Activated gamma-delta T cell treated with Interleukin-2 at 50 U/mL for 16 hours (primary cell): ENCODE measurements at places on chromosomes 3 and 15.

DNA sequence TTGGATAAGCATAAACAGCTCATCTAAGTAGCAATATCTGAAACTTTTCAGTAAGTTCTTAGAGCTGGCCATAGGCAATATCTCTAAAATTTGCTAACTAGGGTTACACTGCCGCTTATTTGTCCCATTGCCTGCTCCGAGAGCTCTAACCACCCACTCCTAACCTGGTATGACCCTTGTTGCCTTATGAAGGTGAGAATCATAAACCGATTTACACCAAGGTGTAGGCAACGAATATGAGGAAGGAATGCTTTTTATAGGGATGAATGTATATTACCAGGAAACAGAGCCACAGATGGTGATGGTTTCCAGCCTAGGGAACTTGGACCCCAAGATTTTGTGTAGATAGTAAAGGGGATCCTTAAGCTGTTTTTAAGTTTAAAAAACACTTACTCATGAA, 440.9 kb downstream of the PDCD6IP start:
- DNase-seq = no peak

DNA sequence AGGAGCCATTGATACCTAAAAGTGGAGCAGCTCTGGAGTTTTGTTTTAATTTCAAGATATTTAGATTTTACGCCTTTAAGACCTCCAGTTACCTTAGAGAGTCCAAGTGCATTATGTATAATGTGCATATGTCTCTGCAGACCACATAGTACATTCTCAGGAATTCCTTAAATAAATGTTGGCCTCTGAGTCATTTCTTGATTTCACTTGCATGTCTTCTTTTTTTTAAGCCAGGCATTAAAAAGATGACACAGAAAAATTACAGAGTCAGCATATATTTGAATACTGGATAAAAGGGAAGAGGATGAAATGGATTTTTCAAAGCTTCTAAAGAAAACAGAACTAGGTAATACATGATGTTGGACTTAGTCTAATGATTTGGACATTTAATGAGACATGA, 125.2 kb downstream of the TMCO5A start:
- no peak for DNase-seq

GRCh38 chr3:101036676-101037075, 43.5 kb upstream of the ABI3BP start:
- no peak for DNase-seq

GRCh38 chr3:181956122-181956521, 244.4 kb downstream of the SOX2 start:
- no peak for DNase-seq

DNA sequence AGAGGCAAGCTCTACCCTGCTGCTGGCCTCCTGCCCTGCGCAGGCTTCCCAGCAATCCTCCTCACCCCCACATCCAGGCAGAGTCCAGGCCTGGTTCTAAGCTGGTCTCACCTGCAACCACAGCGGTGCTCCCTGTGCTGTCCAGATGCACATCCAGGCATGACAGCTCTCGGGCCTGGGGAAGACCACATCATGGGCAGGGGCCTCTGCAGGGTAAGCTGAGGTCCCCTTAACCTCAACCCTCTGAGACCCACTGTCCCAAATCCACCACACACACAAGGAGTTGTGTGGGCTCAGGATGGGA, 10.8 kb downstream of the PLA2G4D start:
- DNase-seq = no peak

- DNase-seq = no peak
Observed at GRCh38 chr3:195570912-195571311, 12.8 kb downstream of the APOD start.

DNA sequence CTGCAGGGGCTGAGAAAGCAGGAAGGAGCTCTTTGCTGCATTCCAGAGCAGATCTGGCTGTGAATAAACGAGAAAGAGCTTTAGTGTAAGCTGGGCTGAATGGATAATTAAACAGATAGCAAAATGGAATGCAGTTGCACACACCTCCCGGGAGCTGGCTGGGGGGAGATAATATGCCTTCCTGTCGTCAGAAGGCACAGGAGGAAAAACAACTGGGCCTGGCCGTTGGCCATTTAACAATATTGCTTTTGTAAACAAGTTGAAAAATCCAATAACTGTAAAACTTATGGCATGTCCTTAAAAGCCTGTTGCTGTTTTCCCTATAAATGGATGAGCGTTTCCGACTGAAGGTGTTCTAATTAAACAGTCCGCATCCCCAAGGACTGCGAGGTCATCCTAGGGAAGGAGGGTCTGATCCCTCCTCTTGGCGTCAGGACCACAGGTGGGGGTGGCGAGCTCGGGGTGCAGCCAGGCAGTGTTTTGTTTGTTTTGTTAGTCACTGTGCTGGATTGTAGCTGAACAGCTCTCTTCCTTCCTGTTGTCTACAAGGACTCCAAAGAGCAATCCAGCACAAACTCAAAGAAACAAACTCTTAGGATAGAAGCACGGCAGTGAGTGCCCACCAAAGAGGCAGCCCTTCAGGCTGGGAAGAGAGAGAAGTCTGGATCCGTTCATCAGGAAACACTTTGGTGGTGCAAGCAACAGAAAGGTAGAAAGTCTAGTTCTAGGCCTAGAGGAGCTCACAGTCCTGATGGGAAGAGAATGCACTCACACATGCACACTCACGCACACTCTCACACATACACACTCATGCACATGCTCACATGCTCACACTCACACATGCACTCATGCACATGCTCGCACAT, 133.4 kb upstream of the SMAD3 start:
- DNase-seq = no peak

GRCh38 chr3:127820221-127820825, 2.0 kb downstream of the MGLL start:
- no peak for DNase-seq

- no peak for DNase-seq
Observed at GRCh38 chr15:100903168-100903554, 16.0 kb upstream of the LRRK1 start.

DNA sequence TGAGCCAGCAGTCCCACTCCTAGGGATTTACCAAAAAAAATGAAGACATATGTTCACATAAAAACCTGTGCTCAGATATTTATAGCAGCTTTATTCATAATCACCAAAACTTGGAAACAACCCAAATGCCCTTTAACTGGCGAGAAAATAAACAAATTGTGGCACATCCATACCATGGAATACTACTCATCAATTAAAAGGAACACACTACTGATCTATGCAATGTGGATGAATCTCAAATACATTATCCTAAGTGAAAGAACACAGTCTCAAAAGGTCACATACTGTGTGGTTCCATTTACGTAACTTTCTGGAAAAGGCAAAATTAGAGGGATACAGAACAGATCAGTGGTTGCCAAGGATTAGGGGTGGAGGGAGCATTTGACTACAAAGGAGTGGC, 394.5 kb downstream of the SHQ1 start:
- no peak for DNase-seq

DNA sequence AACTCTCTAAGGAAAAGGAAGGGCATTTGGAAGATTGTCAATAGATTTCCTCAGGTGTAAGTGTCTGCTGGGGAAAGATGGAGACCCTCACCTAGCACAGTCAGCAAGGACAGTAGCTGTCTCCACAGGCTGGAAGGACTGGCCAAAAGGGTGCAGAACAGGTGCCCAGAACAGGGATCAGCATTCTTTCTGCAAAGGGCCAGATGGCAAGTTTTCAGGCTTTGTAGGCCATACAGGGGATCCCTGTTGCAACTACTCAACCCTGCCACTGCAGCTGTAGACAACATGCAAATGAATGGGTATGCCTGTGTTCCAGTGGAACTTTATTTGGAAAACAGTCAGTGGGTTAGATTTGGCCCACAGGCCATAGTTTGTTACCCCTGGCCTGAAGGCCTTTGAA, 8.1 kb downstream of the AGBL1 start:
- DNase-seq = no peak

DNA sequence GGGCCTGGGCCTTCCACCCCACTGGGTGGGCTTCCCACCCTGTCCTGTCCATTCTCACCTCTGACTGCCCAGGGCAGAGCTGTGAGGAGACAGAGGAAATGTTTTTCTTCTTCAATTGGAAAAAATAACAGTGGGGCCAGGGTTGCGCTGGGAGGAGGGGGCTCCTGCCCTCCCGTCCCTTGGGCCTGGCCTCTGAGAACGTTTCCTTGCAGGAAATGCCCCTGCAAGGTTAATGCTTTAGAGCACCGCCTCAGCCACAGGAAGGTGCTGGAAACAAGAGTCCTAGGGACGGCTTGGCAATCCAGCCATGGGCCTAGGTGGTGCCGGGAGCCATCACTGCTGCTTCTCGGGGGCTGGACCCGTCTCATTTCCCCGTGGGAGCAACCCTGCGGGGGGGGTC, 3.8 kb upstream of the PLXND1 start:
- no peak for DNase-seq

- DNase-seq = no peak
Observed at GRCh38 chr15:25504307-25504706, 65.5 kb upstream of the UBE3A start.

DNA sequence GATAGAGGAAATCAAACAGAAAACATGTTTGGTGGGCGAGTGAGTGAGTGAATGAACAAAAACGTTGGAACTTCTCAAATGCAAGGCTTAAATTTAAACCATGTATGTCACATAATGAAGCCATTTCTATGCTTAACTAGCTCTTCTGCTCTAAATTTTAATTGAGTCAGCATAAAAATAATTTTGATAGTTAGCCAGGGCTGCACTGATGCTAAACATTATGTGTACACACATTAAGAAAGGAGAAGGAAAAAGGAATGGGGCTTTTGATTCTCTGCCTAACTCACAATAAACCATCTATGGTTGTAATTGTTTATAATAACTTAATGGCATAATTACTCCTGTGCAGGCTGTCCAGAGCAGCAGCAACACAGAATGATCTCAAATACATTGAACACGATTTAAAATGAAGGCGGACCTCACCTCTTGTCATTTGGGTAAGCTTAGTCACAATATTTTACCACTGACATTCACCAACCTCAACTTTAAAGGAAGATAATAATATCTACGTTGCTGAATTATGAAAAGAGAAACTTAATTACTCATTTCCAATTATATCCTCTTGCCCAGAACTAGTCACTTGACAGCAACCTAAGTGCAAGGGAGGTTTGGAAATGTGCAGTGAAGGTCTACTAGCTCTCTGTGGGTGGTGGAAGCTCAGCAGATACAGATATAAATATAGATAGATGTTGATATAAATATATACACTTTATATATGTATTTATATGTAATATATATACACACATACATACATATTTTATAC, 318.4 kb upstream of the TRIM42 start:
- DNase-seq = no peak

DNA sequence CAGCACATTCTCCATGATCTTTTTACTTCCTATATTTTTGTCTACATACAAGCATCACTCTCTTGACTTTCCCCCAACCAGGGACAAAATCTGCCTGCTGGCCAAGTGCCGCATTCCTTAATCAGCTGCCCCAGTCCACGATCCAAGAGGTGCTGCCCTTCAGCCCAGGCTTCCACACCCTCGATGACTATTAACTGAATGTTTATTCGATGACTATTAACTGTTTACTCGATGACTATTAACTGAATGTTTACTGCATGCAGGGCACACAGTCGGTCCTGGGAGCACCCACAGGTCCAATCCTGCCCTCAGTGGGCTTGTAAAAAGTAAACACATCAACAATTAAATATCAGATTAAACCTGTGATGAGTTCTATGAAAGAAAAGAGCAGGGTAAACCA, 256.9 kb downstream of the ARRDC4 start:
- no peak for DNase-seq

DNA sequence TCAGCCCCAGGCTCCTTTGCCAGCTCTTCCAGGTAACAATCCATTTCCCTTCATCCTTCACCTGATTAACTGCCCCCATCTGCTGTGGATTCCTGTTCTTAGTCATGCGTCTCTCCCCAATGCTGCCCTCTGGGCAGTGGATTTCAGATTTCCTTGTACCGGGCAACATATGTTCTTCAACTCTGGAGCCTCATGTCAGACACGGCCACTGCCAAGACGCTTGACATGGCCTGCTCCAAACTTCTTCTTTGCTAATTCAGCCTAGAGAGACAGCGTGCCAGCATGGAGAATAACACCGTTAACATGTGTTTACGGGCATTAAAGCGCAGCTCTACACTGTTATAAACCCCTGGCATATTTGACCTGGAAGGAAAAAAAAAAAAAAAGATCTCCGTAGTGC, 1035.1 kb upstream of the NR2F2 start:
- DNase-seq = no peak

GRCh38 chr3:149319750-149320149, 13.7 kb downstream of the TM4SF18 start:
- no peak for DNase-seq

DNA sequence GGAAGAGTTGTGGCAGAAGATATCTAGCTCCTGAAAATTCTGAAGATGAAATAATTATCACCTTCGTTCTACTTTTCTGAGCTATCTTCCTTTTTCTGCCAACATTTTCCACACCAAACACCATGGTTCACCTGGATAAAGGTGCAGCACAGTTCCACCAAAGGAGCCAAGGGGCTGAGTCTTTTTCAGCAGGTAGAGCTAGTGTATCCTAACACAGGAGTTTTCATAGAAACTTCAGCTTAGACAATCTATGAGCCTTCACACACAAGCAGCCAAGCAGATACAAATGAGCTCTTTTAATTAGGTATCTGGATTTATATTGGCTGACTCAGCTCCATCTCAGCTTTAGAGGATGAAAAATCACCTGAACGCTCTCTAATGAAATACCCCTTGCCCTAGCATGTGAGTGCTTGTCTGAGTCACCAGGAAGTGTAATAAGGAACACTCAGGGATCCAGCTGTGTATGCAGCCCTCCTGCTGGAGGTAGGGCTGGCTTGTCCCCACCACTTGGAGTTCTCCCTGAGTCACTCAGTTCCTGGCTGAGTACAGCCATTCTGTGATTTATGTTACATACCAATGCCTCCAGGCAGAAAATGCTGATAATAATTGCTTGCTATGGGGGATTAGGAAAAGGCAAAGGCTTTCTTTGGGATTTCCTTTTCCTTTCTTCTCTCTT, 385.7 kb downstream of the LSAMP start:
- DNase-seq = no peak

GRCh38 chr3:181313335-181313734, 323.8 kb upstream of the DNAJC19 start:
- DNase-seq = no peak

GRCh38 chr15:26630857-26631256, 142.0 kb downstream of the GABRB3 start:
- no peak for DNase-seq

GRCh38 chr3:8445861-8446260, 55.8 kb upstream of the LMCD1 start:
- DNase-seq = no peak

- no peak for DNase-seq
Observed at GRCh38 chr3:32018757-32019564, 37.4 kb downstream of the ZNF860 start.

- no peak for DNase-seq
Observed at GRCh38 chr15:69555080-69555479, 102.5 kb downstream of the RPLP1 start.

DNA sequence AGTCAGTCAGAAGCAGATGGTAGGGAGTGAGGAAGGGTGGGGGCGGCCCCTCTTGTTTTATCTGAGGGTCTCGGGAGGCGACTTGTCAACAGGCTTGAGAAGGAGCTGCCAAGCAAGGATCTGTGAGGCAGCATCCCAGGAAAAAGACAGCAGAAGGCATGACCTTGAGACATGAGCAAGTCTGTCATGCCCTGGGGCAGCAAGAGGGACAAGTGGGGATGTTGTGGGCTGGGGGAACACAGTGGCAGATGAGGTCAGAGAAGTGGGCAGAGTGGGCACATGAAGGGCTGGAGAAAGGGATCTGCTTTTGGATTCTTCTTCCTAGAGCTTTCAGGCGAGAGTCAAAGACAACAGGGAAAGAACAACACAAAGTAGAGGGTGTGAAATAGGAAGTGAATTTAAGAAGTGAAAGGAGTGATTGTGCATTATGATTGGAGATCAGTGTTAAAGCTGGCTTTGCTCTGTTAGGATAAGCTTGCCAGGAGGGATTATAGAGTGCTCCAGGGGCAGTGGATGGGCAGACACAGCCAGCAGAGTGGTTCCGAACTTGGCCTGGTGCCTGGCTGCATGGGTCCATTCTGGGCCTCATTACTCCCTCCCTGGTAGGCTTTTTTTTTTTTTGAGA, 73.3 kb downstream of the USP13 start:
- no peak for DNase-seq
